ENCODE measurements at places on chromosomes 12 and 14.

GRCh38 chr14:20905676-20906075, 14.5 kb downstream of the RNASE3 start:
- no peak for DNase-seq

DNA sequence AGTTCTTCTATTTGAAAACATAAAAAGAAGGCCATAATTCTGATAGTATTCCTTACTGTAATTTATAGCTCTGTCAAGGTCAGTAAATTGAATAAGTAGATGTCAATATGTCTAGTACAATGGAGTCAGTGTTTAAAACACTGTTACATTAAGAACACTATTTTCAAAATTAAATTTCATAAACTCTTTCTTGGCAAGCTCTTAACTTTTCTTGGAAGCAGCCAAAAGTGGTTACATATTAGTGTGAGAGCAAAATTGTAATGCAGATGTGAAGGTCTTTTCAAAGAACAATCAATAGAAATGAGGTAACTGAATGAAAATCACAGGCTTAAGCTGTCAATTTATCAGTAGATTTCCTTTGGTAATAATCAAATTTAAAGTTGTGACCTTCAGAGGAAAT, 722.4 kb upstream of the NOVA1 start:
- DNase-seq, result no peak

- peak; percentile 54 for DNase-seq
Measured at GRCh38 chr12:45729233-45730083, at the start of gene ARID2. Gene ARID2 (plus strand): TSS chr12:45729706. CDS start chr12:45729837, 131 bp downstream.

DNA sequence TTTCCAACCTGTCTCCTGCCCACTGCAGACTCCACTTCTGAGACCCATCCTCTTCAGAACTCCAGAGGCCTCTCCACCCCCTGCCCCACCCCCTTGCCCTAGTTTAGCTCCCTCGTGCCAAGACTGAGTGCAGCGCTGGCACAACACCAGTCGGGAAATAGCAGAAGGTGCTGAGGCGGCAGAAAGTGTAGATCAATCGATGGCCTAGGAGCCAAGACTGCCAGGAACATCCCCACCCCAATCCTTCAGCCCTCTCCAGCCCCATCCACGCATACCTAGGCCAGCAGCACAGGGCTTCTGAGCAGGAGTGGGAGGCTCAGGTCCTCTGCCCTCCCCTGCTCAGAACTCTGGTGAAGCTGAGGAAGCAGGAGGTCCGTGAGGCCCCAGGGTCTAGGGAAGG, 1.1 kb downstream of the CPNE6 start:
- DNase-seq, result no peak

DNA sequence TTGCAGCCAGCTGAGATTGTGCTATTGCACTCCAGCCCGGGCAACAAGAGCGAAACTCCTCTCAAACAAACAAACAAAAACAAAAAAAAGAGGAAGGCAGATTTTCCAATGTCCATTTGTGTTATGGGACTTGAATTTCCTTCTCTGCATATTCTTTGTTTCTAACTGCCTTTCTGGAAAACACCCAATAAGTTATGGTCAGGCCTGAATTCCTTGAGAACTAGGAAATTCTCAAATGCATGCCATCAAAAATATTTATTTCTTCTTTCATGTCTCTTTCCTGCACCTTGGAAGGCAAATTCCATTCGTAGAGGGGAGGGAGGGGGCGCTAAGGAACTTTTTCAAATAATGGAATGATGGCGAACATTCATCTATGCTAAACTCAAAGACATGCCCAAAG, 117.6 kb upstream of the TMCC3 start:
- DNase-seq, result no peak

GRCh38 chr12:69779928-69780327, 41.3 kb downstream of the RAB3IP start:
- no peak for DNase-seq

DNA sequence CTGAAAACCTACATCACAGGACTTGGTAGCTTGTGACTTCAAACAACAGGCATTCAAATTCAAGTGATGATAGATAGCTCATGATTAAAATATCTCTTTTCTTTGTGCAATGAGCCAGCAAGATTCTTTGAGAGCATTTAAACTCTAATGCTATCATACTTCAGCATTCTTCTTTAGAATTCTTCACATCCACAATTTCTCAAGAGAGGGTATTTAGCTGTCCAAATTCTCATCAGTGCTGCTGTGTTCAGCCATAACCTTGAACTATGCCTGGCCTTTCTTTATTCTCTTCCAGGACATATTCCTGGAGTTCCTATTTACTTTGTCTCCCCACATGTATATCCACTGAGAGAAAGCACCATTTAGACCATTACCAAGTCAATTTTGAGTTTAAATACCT, 321.1 kb downstream of the EGLN3 start:
- DNase-seq, result no peak

DNA sequence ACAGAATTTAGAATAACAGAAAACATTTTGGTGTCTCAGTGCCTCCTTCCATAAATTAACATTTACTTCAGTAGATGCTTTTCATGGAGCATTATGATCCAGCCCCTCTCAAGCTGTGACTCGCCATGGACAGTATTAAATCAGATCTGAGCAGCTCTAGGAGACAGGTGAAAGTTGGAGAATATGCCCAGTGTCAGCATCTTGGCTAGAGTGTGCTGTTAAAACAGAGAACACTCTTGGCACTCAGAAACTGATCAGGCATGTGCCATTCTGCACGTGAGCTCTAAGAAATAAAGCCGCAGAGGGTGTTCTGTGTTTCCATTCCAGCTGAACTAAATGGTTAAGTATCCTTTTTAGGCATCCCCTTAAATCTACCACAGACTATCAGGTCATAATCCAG, 68.0 kb downstream of the DIP2B start:
- no peak for DNase-seq

DNA sequence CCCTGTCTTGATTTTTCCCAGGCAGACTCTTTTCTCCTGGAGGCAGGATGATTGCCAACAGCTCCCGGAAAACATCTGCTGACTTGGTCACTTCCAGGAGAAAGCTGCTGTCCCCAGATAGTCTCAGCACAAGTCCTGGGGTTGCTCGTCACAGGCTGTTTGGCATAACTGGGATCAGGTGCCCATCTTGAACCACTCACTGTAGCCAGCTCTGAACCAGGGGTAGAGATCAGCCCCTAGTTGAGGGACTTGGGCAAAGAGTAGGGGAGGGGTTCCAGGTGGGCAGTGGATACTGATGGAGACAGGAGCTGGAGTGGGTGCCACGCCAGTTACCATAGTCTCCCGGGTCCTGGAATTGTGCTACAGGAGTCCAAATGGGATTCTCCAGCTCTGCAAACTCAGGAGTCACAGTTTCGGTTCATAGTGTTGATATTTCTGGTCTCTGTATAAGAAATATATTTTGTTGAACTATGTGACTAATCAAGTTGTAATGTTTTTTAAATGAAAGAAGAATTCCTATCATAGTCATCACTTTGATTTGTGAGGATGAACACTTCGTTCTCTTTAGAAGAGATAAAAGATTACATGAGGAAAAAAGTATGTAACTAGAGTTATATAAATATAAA, 1154.5 kb downstream of the AACS start:
- DNase-seq, result no peak

- no peak for DNase-seq
Measured at GRCh38 chr12:123939716-123940626, 32.7 kb downstream of the CCDC92 start.

- DNase-seq, result no peak
Measured at GRCh38 chr12:116508145-116509121, 50.7 kb upstream of the MAP1LC3B2 start.

DNA sequence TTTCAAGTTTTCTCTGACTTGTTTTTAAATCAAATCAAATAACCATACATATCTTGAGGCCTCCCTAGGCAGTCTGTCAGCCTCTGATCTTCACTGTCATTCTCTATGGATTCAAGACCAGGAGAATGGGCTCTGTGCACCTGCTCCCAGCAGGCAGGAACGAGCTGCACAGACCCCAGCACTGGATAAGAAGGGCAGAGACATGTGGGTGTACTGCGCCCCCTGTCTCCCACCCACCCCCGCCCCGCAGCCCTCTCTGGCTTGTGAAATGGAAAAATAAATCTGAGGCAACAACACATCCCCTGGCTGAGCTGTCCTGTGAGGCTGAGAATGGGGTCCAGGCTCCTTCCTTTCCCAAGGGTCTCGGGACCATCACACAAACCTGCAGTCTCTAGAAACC, 26.3 kb downstream of the CLMN start:
- no peak for DNase-seq

DNA sequence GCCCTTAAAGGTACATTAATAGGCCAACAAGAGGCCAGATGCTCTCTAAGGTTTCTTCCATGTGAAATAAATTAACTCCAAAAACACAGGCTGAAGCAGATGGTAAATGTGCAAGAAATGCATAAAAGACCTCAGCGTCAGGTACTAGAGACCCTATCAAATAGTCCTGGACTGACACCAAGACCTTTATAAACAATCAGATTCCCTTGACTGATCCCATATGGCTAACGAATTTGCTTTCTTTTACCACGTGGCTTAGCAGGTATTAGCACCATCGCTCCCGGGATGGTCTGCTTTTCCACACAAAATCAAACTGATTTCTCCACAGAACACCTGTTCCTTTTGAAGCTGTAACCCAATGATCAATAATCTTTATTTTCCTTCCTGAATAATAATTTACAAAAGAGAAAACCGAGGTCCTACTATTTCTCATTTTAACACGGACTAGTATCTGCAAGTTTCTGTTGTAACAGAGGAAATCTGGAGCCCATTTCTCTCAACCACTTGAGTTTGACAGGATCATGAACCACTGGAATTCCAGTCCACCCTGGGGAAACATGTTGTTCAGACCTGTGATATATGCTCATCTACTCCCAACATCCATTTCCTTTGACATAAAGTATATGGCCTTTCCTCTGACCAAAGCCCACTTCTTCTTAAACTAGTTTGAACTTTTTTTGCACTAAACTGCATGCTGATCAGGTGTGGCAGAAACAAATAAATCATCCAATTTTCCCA, 48.2 kb upstream of the DAAM1 start:
- no peak for DNase-seq

DNA sequence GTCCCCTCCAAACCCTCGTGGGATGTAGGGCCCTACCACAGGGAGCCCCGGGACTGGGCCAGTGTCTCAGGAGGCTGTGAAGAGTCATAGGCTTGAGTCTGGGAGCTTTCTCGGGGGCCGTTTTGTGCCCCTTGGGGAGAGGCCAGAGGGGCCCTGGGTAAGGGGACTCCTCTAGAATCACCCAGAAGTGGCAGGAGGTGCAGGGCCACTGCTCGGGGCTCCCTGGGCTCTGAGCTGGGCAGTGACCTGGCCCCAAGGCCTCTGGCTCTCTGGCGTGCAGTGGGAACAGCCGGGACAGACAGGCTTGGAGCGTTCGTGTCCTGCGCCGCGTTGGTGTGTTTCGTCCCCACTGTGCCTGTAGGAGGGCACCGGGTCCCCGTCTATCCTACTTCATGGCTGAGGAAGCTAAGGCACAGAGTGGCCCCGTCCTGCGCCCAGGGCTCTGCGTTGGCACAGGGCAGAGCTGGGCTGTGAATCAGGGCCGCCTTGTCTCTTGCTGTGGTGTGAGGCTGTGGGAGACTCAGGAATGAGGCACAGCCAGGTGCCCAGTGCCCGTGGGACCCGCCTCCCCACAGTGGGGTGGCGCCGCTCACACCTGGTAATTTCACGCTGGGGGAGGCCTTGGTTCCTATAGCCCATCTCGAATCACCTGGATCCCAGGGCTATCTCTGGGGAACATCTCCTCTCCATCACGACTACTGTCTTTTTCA, 23.8 kb upstream of the KIF26A start:
- no peak for DNase-seq

DNA sequence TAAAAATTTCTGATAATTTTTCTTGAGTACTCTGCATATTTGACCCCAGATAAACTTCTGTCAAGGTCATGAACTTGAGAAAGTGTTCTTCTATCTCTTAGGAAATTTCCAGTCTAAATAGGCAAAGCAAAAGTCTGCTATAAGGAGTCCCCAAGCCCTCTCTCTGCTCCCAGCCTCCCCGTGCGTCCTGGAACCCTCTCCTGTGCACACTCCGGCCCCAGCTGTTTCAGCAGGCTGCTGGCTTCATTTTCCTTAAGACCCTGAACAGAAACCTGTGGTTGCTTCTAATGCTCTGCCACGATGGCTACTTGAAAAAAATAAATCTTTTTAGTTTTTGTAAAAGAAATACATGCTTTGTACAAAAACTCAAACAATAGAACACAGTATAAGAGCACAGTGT, 14.7 kb downstream of the KRT2 start:
- no peak for DNase-seq

- DNase-seq, result no peak
Measured at GRCh38 chr14:22752422-22752821, 14.1 kb upstream of the OXA1L start.

DNA sequence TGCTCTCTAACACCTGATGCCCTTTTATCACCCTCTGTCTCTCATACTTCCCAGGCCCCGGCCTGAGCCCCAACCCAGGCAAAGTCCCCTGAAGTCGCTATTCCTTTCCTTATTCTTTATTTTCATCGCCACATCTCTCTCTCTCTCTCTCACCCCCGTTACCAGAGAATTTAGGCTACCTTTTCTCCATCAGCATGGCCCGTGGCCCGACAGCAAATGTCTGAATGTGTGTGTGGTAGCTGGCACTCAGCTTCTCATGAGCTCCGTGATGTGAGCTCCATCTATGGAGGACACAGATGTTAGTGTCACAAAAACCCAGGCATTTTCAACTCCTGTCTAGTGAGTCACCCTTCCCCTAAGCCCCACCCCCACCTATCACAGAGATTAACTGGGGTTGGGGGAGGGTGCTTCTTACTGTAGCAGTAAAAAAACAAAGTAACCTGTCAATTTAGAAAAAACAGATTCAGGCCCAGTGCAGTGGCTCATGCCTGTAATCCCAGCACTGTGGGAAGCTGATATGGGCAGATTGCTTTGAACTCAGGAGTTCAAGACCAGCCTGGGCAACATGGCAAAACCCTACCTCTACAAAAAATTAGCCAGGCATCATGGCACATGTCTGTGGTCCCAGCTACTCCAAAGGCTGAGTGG, 53.8 kb downstream of the VCPKMT start:
- no peak for DNase-seq

GRCh38 chr12:96227365-96228106, 33.4 kb downstream of the ELK3 start:
- no peak for DNase-seq

- DNase-seq, result no peak
Measured at GRCh38 chr12:32987512-32987911, 90.9 kb upstream of the PKP2 start.

DNA sequence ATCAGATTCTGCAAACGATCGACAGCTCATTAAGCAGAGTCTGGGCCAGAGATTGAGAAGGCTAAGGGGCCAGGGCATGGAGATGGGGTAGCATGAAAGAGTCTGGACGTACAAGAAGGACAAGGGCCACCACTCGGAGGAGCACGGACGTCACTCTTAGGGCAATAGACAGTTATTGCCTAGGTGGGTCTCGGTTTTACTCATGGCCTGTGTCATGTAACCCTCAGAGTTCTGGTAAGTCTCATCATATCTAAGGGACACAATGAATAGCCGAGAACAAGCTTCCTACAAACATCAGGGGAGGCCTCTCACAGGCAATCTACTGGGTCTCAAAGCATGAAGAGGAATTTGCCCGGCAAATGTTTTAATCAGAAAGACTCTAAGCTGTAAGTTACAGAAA, 30.4 kb upstream of the ITPK1 start:
- no peak for DNase-seq

- no peak for DNase-seq
Measured at GRCh38 chr14:90739318-90740068, 76.7 kb downstream of the TTC7B start.

- no peak for DNase-seq
Measured at GRCh38 chr12:93943780-93944179, 204.6 kb upstream of the PLXNC1 start.
